Activated CD4-positive, alpha-beta T cell treated with anti-CD3 and anti-CD28 coated beads, Interleukin-2, amount 10 ng/mL, durations not matched to agents 24 days and 14 days (primary cell): ENCODE measurements at places on chromosomes 1 and 21.

DNA sequence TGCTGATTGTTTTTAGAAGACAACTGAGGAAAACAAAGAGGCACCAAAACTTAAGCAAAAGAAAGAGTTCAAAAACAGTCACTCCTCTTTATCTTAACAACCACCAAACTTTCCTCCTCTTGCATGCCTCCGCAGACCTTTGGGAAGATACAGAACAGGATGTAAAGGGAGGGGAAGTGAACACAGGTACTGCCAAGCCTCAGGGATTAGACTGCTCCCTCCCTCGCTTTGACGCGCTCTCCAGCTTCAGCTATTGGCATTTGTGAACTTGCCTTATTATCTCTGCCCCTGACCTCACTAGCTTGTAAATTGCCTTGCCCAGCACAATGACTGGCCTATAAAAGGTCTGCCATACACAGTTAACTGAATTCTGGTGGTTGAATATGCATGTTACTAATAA is 4.8 kb upstream of the SRP9 start:
- no peak for DNase-seq

DNA sequence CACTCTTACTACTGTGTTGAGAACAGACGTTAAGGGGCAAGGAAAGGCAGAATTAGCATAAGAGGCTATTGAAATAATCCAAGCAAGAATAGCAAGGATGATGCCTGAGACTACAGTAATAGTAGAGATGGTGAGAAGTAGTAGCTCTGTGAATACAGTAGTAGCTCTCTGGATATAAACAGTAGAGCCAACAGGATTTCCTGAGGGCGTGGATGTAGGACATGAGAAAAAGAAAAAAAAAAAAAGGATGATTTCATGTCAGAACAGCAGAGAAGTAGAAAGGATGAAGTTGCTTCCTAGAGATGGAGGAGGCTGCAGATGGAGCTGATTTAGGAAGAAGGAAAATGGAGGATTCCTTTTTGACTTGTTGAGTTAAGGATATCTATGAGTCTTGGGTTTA is 112.3 kb downstream of the OMA1 start:
- no peak for DNase-seq

DNA sequence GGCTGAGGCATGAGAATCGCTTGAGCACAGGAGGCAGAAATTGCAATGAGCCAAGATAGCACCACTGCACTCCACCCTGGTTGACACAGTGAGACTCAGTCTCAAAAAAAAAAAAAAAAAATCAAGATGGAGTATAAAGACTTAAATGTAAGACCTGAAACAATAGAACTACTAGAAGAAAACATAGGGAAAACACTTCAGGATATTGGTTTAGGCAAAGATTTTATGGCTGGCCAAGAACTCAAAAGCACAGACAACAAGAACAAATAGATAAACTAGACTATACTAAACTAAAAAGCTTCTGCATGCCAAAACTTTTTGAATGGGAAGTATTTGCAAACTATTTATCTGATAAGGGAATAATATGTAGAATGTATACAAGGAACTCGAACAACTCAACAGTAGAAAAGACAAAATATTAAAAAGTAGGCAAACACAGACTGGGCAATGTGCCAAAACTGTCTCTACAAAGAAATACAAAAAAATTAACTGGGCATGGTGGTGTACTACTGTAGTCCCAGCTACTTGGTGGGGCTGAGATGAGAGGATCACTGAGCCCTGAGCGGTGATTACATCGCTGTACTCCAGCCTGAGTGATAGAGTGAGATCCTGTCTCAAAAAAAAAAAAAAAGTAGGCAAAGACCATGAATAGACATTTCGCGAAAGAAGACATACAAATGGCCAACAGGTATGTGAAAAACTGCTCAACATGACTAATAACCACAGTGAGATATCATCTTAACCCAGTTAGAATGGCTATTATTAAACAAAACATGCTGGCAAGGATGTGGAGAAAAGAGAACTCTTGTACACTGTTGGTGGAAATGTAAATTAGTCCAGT is 25.3 kb downstream of the DTL start:
- DNase-seq = no peak

DNA sequence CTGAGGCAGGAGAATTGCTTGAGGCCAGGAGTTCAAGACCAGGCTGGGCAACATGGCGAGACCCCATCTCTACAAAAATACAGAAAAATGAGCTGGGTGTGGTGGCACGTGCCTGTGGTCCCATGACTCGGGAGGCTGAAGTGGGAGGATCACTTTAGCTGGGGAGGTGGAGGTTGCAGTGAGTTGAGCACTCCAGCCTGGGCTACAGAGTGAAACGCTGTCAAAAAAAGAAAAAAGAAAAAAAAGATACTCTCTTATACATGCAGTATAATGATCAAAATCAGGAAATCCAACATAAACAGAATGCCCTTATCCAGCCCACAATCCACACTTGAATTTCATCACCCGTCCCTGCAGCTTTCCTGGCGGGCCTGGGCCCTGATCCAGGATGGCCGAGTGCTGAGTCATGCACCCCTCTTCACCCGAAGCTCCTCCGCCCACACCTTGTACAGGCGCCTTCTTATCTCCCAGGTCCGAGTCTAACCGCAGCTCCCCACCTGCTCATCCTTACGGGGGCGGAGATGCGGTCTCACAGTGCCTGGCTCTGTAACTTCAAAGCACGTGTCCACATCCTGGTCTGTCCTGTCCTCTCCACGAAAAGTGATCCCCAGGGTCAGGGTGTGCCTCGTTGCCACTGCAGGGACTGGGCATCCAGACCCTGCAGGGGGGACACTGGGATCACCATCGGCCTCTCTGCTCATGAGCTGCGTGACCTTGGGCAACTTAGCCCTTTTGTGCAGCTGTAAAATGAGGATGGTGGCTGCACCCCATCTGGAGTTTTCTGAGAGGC is 120.2 kb upstream of the SLC45A1 start:
- DNase-seq = no peak

DNA sequence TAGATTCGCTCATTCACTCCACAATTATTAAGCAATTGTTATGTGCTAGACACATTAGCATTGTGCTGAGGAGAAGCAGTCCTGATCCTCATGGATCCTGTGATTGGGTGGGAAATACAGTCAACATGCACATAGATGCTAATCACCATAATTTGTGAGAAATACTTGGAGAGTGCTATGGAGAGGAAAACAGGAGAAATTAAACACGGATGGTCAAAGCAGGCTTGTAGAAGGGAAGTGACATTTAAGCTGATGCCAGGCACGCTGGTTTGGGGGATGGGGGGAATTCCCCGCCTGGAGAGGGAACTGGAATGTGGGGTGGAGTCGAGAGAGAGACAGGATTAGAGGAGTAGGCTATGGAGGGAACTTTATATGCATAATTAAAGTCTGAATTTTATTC is 52.2 kb upstream of the L1TD1 start:
- no peak for DNase-seq

DNA sequence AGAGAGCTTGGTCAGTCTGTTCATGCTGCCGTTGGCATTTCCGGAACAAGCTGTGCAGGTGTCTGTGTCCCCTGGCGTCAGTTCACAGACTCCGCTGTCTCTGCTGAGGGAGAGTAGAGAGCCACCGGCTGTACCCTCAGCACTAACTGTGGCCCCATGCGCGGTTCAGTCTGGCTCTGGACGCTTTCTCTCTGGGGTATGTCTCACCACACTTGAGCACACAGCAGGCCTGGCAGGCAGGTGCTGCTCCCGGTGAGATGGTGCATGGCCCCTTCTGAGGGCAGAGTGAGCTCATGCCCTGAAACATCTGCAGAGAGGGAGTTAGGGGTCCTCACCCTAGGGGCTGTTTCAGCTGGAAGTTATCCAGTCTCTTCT is 60.0 kb upstream of the TLR5 start:
- no peak for DNase-seq

DNA sequence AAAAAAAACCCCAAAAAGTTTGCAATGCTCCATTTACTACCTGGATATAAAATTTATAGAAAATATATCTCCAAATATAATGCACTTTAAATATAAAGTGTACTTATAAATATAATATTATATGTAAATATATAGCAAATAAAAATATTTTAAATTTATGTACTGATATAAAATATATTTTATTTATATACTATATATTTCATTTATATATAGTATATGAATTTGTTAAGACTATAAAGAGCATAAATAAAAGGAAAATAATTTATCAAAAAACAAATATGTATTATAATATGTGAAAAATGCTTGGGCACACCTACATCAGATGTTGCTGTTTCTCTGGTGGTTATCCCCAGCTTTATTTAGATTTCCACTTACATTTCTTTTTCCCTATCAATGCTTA is 71.0 kb upstream of the ZBTB18 start:
- no peak for DNase-seq

GRCh38 chr1:27556781-27557595 is 47.0 kb downstream of the AHDC1 start:
- peak; percentile 92 for DNase-seq

DNA sequence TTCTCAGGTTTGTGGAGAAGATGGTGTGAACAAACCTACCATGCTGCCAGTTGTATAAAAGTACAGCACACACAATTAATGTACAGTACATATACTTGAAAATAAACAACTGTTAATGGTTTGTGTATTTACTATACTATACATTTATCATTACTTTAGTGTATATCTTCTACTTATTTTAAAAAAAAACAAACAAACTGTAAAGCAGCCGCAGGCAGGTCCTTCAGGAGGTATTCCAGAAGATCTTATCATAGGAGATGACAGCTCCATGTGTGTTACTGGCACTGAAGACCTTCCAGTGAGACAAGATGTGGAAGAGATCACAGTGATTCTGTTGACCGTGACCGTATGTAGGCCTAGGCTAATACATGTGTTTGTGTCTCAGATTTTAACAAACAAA is 155.7 kb downstream of the COP1 start:
- DNase-seq = no peak

DNA sequence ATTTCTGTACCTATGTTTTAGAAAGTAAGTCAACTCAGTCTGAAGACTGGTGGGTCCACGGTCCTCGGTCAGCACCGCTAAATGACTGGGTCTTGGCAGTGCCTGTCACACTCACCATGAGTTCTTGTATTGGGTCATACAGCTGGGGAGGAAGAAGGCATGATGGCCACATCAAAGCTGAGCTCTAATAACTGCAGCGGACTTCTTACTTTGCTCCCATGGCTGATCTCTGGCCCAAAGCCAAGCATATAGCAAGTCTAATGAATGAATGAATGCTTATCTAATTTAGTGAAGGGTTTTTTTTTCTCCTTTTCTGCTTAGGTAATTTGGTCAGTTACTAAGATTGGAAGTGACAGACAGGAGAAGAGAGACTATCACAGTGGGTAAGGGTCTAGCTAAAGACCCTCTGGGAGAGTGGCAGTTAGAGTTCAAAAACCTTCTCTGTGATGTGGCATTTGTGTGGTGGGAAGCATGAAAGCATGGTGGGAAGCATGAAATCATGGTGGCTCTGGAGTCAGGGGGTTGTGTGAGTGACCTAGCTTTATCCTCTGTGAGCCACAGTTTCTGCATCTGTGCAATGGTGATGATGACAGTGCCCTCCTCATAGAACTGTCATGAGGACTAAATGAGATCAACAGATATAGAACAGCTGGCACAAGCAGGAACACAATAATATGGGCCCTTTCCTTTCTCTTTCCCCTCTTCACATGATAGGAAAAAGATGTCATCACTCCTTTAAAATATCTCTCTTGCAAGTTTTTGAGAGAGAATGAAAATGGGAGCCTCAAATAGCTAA is 78.9 kb upstream of the JAK1 start:
- no peak for DNase-seq

GRCh38 chr21:28485301-28486022 is 507.2 kb downstream of the LTN1 start:
- no peak for DNase-seq

- DNase-seq = no peak
Measured at GRCh38 chr1:59061876-59062275, 235.0 kb upstream of the FGGY start.

GRCh38 chr1:19400875-19401534 is 84.3 kb downstream of the CAPZB start:
- DNase-seq = no peak

DNA sequence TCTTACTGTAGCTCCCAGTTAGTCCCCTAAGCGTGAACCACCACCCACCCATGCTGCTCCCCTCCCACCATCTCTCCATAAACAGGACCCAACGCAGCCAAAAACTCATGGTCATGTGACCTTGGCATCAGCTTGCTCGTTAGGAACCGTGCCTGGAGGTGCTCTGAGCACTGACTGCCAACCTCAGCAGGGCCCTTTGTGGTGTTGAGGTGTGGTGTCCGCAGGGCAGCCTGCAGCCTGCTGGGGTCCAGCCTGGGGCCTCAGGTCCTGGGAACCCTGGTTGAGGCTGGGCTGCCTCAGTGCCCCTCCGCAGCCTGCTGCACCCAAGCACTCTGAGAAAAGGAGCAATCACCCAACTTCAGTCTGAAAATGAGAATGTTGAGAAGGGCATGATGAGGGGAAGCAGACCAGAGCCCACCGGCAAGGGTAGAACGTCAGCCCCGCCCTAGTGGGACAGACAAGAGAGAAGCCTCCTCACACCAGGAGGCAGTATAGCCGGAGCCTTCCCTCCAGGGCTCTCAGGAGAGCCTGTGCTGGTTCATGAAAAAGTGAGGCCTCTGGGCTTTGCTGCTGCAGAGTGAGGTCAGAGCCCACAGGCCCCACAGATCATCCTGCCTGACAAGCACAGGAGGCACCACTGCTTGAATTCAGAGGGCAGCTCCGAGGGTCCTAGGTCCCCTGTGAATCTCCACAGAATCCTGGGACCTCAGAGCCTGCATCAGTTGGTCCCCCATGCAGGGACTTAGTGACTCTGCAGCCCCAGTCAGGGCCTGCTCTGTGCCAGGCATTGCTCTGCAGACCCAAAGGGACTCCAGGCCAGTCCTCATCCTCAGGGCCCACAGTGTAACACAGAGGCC is 4.9 kb upstream of the COL6A2 start:
- DNase-seq = peak; percentile 50

DNA sequence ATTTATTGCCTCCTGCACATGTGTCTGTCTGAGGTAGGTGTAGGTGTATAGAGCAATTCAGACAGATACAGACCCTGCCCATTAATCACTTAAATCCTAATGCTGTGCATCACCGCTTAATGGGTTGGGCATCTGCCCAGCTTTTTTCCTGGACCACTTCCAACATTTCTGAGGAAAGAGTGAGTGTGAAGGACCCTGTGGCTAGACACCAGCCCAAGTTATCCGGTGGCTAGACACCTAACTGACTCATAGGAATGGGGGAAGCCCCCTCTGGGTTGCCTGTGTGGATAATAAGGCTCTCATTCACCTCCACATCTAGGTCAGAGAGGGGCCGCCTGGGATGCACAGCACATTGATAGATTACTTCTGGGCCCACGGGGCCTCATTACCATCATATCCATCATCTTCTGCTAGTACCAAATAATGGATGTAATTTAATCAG is 121.1 kb upstream of the RAVER2 start:
- DNase-seq = no peak

DNA sequence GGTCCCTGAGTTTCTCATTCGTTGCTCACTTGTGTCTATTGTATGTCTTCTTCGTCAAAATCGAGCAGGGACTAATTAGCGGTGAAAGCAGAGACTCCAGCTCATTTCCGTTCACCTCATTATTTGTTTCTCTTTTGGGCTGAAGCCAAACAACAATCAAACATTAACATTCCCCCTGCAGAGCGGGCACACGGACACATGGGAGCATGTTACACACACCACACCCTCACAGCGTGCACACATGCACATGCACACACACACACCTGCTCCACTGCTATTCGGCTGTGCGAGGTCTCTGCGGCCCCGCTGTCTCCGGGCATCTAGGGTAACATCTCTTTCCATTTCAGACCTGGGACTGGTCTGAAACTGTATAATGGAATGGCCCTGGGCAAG is 58.5 kb upstream of the LRRC8D start:
- peak; percentile 71 for DNase-seq
